ENCODE measurements at places on chromosomes 2 and 18.

DNA sequence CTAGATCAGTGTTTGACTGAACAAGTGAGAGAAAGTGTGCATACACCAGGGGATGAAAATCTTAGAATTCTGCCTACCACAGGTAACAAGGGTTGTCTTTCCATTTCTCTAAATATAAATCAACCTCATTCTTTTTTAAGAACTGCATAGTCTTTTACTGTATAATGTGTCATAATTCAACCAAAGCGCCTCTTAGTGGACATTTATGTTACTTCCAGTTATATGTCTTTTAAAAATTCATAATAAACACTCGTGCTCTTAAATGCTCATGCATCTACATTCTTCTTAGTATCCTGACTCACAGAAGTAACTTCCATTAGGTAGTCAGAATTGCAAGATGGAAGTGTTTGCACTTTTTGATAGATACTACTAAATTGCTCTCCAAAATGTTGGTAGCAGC, 76.2 kb downstream of the CHRNA1 start:
- no peak for DNase-seq

GRCh38 chr2:11012131-11012693, 100.5 kb downstream of the KCNF1 start:
- DNase-seq: no peak

DNA sequence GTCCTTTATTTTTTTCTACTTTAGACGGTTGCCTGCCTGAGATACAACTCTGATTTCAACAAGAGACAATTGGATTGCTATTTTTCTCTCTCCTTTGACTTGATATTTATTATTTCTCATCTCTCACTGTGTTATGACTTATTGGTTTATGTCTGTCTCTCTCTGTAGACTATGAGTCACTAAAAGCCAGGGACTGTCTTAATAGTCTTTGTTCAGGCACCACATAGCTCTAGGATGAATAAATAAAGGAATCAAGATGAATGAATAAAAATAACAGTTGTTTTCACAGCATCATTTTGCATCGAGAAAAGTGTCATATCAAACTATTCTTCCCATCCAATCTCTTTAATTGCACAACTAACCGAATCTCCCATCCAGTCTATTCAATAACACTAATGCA, 31.4 kb upstream of the CD28 start:
- no peak for DNase-seq

DNA sequence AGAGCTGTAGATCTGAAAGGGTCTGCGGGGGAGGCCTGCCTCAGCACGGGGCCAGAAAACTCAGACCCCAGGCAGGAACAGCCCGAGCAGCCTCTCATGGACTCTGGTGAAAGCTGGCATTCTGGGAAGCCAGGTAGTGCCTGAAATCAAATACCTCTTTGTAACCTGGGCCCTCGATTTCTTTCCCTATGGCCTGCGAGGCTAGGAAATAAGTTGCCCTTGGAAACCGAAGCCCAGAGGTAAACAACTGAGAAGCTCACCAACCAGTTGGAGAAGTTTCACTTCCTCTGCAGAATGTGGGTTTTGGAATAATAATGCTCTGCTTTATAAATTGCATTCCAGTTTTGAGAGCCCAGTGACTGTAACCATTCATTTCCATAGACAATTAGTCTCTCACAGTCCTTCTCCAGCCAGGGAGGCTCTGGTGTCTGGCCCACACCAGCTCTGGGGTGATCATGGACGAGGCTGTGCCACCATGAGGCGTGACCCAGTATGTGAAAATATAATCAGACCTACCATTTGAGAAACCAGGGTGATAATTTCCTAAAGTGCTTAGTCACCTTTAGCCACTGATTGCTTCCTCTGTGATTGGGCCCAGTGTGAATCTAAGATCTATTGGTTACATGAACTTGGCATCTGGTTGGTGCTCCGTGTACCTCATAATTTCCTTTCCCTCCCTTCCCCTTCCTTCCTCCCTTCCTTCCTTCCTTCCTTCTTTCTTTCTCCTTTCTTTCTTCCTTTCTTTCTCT, 133.1 kb upstream of the PELI1 start:
- DNase-seq: no peak

DNA sequence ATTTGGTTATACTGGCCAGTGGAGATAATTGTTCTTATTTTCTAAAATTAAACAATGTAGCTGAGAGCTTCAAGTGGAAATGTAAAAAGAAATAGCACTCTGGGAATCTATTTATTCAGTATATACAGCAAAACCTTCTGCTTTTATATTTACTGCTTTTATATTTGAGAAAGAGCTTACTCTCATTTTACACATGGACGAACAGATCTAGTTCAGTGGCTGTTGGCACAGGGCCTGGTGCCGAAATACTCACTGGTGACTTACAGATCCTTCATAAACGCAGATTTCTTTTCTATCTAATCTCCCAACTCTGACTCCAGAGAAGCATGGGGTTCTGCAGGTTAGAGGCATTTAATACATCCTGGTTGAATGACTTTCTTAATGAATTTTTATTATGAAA, 266.2 kb downstream of the ASXL3 start:
- DNase-seq: no peak

DNA sequence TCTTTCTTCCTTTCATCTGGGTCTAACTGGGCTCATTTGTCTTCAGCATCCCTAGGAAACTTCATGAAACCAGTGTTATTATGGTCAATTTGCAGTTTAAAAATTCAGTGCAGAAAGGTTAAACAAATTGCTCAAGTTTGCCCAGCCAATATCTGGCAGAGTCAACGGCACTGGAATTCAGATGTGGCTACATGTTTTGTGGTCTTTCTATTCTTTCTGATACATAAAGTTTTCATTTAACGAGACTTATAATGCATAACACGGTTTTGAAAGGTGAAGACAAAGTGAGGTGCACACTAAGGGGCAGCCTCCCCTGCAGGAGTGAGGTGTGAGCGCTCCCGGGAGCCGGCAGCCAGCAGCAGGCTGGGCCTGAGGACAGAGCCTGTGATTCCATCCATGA, 164.6 kb downstream of the RTP5 start:
- no peak for DNase-seq

- DNase-seq: no peak
Observed at GRCh38 chr2:121539750-121540469, 9.2 kb downstream of the RNU4ATAC start.

GRCh38 chr2:170736628-170737027, 21.5 kb downstream of the SP5 start:
- no peak for DNase-seq

GRCh38 chr2:101828257-101828656, 130.8 kb downstream of the MAP4K4 start:
- no peak for DNase-seq
